CD4-positive, alpha-beta T cell treated with Interleukin-4 for 1 hour (primary cell): ENCODE measurements at places on chromosomes 5 and 9.

GRCh38 chr5:160174780-160175437, 54.4 kb upstream of the FABP6 start:
- DNase-seq = no peak

DNA sequence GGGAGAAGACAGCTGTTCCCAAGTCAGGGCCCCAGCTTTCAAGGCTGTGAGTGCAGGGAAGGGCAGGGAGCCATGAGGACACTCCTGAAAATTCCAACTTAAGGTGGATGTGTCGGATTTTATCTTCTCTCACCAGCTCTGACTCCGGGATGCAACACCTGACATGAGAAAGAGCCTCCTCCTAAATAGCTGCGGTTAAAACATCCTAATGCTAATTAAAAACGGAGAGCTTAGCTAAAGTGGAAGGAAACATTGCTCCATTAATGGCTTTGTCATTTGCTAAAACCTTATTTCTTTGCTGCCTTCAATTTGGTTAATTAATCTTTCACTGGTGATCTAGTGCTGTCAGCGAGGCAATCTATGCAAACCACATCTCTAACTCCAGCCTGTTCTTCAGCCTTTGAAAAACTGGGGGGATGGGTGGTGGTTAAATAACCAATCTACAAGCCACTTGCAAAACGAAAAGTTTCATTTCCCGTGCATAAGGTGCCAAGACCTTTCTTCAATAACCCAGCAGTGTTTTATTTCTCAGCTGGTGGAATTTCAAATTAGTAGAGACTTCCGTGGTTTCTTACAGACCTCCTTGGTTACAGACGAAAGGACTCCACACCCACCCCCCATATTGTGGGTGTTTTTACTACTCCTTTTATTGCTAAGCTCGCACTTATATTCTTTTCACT, 379.6 kb downstream of the MLLT3 start:
- DNase-seq = peak; percentile 56

GRCh38 chr9:129140397-129141065, 29.3 kb downstream of the PTPA start:
- DNase-seq = no peak

- DNase-seq = no peak
Observed at GRCh38 chr5:178683783-178684182, 46.7 kb downstream of the ZNF354A start.

- DNase-seq = no peak
Observed at GRCh38 chr9:69425136-69425801, 100.3 kb downstream of the ENTREP1 start.
